Activated CD4-positive, alpha-beta T cell treated with anti-CD3 and anti-CD28 coated beads, Interleukin-10, Interleukin-2, amounts not matched to agents 100 ng/mL and 50 ng/mL, durations not matched to agents 16 hours and 8 hours (primary cell): ENCODE measurements at places on chromosomes 2 and 18.
A peak's percentile ranks its signal among the peaks of the same experiment; 100 is the strongest.

DNA sequence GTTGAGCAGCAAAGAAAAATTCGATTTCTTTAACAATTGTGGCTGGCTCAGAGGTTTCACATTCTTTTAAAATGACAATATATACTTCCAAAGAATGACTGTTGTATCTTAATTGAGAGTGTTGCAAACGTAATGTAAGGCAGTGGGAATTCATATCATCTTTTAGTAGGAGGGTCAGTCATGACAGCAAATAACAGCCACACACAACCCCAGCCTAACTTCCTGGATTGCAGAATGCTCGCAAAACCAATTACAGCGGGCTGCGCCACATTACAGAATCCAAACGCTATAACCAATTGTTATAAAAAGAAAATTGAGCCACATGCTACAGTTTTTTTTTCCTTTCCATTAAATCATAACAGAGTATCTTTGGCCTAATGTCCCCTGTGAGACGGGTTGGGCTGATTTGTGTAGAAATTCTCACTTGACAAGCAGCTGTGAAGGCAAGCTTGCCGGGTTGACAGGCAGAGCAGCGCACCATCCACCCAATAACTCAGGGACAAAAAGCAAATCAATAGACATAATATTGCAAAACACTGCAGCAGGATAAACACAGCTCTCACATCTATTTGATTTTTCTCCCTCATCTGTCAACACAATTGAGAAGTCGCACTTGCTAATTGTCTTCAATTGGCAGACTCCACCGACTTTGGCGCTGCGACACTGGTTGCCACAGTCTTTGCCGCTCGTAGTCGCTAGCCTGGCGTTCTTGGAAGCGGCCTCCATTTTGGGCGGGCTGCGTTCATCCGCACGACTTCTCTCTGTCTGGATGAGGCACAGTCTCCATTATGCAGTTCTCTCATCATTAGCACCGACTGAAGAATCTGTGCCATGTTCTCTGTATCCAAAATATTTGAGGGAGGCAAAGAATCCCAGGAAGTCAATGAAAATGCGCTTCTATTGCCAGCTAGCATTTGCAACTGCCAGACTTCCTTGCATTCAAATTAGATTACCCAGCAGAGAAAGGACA is 95.0 kb upstream of the CCDC68 start:
- no peak for DNase-seq

GRCh38 chr2:76567478-76567877 is 856.8 kb upstream of the GCFC2 start:
- no peak for DNase-seq

DNA sequence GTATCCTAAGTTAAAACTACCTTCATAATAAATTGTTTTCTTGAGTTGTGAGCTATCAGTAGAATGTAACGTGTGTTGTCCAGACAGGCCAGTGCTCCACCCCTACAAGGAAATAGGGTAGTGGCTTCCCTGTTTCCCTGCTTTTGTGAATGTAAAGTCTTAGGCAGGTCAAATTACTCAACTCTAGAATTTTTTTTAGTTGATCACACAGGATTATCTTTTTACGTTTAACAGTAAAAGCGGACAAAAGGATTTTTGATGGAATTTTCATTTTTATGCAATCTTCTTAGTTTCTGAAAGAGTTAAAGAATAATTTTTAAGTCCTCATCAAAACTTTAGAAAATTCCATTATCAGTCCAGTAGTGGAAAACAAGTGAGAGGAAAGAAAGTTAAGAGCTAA is 38.2 kb downstream of the GPD2 start:
- DNase-seq: no peak

DNA sequence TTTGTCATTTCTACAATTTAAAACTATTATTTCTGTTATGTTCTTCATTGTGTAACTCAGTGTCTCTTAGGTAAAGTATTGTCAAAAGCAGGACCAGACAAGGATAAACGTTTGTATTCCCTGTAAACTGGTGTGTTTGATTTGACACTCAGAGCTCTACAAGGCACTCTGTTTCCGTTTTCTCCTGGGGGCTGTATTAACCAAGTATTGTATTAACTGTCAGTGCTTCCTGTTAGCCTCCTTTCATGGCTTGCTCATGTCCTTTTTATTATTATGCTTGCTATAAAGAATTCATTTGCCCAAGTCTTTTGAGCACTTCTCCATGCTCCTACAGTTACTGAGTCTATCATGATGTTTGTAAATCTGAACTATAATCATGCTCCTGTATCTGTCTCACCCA is 323.7 kb downstream of the LPIN1 start:
- DNase-seq: no peak

DNA sequence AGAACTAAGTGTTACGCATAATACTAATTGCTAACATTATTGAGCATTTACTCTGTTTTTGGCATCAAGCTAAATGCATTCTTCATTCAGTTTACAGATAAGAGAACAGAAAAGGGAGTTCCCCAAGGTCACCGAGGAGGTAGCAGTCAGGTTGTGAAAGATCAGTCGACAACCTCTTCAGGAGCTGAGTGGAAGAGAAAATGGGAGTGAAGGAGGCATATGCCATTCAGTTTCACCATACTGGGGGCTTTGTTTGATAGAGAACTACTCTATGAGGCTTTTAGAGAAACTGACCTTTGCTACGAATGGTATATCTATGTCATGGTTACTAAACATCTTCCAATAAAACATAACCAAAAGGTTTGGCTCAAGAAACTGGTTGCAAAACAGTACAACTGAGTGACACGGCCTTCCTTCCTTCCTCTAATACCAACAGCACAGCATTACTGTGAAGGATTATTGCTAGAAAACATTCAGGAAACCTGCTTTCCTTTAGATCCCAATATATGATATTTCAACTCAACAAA is 112.1 kb downstream of the RBMS1 start:
- no peak for DNase-seq

DNA sequence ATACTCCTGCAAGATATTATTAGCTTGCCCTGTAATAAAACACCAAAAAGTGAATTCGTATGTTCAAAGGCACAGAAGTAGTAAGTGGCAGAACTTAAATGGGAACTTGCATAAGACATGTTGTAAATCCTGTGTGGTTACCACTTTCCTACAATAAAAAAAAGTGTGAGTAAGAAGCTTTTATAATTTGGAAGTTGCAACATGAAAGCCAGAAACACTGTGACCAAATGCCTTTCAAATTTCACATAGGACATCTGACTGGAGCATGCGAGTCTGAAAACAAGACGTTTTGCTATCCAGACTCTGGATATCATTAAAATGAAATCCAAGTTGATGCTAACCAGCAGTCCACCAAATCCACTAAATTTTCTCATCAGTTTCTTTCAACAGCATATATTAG is 886.2 kb upstream of the NRXN1 start:
- no peak for DNase-seq

- peak; percentile 44 for DNase-seq
Observed at GRCh38 chr2:201122276-201122675, 6.3 kb downstream of the CFLAR start.

- DNase-seq: no peak
Observed at GRCh38 chr18:36331521-36331971, 34.0 kb downstream of the FHOD3 start.

DNA sequence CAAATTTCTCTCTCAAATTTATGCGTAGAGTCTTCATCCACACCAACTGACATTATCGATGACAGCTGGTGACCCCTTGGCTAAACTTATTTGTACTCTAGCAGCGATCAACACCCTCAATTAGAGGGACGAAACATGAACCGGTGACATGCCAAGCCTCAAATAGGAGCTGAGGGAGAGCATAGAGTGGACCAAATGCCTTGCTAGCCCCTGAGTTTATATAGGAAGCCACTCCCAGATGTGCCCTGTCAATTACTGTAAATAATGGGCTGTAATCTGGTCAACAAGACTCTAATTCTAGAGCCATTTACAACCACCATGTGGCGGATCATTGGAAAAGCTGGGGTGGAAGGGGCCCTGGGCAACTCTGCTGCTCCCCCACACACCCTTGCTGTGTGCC is 47.6 kb upstream of the FHL2 start:
- no peak for DNase-seq

- DNase-seq: no peak
Observed at GRCh38 chr18:3015204-3015592, 2.3 kb upstream of the LPIN2 start.

DNA sequence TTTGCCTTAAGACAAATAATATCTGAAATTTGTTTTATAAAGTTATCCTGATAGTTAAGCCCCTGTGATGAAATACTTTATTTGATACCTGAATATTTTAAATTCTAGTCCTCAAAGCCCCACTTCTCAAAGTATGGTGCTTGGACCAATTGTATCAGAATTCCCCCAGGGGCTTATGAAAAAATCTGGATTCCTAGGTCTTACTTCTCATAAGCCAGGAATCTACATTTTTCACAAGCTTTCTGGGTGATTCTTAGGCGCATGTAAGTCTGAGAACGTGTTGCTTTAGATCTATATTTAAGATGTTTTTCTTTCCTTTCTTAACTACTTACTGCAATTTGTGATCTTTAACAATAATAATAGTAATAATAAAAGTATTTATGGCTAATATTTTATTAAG is 53.1 kb downstream of the MYO1B start:
- no peak for DNase-seq

DNA sequence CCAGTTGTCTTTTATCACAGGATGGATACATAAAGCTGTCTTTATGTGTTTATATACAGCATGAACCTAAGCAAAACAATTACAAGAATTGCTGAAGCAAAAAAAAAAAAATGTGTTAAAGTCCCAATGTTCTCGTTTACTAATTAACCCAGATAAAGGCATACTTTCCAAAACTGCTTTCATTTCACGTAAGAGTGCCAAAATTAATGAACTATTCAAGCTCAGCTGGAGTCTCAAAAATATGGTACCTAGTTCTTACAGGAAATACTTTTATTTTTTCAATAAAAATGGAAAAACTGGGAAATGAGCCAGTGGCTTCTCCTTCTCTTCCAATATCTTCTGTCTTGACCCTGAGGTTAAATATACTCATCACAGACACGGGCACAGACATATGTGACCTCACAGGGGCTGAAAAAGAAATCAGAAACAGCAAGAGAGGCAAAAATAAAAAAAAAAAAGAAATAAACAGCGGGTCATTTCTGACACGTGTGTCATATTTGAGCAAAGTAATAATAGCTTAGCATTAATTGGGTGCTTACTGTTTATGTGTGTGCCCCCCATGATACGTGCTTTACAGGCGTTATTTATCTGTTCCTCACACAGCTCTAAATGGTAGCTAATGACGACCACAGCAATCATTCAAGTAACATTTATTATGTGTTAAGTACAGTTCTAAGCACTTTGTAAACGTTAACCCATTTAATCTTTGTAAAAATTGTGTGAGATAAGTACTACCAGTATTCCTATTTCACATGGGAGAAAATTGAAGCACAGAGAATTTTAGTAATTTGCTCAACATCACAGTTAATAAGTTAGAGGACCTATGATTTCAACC is 158.0 kb upstream of the MMADHC start:
- no peak for DNase-seq

DNA sequence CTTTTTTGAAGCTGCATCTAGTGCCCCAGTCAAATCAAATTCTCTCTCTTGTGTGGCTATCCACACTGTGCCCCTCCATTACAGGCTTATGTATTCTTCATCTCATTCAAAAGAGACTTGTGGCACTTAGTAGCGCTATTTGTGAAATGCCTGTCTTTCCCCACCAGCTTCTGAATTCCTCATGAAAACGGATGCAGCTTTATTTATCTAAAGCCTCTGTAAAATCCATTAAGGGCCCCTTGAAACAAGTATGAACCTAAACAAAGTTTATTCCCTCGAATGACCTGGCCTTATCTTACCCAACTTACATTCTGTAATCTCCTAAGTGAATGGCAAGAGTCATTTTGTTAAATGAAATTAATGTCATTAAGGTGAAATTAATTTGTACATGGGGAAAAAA is 417.4 kb upstream of the PIK3C3 start:
- DNase-seq: no peak

DNA sequence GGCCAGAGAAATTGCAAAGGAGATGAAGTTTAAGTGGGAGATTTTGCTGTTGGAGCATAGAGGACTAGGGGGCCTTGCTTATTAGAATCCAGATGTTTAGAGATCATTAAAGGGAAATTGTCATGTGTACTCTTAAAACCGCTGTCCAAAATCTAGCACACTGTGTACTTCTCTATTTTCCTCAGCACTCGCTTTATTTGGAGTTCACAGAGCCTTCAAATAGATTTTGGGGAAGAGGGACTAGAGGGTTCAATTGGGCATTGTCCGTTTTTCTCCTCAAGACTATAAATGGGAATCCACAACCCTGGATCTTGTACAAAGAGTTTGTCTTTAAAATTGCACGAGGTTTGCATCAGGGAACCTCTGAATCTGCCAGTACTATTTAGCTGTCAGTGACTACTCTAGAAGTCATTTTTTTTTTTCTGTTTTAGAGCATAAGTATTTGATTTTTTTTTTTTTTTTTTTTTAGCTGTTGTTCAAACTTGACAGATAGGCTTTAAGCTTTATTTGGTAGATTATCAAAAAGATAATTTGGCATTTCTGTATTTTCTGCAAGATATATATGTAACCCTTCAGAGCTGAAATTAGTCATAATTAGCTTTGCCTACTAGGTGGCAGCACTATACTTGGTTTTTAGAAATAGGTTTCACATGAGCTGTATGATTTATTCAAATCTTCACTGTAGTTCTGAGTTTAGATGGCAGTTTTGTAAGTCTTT is 14.2 kb downstream of the PMS1 start:
- peak; percentile 49 for DNase-seq

GRCh38 chr2:134386310-134386709 is 132.4 kb downstream of the MGAT5 start:
- DNase-seq: no peak

DNA sequence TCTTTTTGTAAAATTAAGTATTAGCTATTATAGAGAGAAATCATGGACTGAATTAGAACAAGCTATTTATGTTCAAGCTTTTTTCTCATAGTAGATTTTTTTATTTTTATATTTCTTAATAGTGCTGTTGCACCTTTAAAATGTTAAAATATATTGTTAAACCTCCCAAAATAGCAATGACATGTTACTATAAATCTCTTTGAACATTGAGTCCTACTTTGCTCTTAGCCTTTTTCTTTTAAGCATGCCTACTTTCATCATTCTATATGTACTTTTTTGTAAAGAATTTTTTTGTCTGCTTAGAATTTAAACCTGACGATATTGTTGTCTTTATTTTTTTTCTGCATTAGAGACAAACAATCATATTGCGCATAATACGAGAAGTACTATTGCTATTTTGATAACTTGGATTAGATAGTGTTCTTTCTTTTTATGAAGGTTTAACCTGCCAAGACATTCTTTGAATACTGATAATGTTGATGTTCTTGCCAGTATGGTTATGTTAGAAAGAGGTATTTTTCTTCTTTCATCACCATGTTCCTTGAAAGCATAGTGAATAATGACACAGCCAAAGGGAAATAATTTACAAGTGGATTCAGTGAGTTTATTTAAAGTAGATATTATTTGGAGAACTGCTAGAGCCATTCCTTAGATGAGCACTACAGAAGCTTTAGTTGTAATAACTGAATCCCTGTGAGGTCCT is 40.6 kb downstream of the PMS1 start:
- no peak for DNase-seq
